ENCODE measurements at places on chromosomes 12 and 14.

DNA sequence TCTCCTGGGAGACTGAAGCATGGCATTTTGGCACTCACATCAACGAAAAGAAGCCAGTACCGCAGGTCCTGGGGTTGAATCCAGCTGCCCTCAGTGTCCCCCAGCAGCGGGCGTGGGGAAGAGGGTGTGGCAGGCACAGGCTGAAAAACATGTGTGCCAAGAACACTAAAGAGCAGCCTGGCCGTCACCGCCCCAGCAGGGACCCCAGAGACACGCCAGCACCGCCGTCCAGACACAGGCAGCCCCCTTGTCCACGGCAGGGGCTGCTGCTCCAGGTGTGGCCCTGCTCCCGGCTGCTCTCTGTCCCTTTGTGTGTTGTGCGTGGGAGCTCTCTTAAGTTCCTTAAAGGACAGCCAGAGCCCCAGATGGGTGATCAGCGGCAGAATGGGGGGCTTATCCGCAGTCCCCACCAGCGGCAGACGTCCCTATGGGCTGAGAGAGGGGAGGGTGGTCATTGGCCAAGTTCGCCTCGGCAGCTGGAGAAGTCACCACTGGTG is 556 bp downstream of the PHETA1 start:
- DNase-seq: no peak

DNA sequence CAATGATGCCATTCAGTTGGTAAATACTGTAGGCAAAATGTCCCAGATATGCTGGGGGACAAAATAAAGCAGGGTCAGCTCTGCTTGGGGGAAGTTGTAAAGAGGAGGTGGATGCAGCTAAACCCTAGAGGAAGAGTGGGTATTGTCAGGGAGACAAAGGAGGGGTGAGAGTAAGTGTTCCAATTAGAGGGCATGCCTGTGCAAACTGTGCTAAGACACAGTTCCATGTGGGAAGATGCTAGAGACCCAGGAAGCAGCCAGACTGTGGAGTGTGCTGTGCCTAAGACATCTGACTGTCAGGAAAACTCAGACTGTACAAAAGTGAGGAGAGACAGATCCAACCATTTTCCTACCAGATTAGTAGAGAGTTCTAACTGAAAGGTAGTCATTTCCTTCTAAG is 474.3 kb downstream of the ATP23 start:
- DNase-seq: no peak

DNA sequence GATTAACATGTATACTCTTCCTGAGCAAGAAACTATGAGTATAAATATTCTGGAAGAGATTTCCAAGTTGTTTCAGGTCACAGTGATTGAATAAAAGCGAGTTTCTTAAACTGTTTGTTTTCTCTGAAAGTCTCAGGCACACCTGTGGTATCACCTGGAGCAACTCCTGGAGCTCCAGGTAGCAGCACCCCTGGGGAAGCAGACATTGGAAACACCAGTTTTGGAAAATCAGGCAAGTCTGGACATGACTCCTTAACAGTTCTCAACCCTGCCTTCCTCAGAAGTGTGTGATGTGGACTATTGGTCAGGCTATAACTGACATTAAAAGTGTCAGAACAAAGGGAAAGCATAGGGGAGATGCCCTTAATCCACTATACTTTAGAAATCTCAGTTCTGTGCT is 217.6 kb upstream of the CNTN1 start:
- no peak for DNase-seq

DNA sequence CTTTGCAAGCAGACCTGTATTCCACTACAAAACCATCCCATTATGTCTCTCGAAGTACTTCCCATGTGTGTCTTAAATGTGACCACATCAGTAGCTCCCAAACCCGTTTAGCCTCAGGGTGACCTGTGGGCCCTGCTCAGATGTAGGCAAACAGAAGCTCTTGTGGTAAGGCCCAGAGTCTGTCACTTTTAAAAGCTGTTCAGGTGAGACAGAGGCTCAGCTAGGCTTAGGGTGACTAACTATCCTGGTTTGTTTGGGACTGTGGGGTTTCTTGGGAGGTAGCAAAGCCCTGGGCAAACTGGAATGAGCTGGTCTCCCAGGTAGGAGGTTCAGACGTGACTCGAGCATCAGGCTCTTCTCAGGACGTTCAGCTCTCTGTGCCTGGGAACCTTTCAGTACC is 64.5 kb upstream of the VASH1 start:
- no peak for DNase-seq

GRCh38 chr12:3144495-3144894 is 67.3 kb downstream of the TSPAN9 start:
- DNase-seq: no peak

DNA sequence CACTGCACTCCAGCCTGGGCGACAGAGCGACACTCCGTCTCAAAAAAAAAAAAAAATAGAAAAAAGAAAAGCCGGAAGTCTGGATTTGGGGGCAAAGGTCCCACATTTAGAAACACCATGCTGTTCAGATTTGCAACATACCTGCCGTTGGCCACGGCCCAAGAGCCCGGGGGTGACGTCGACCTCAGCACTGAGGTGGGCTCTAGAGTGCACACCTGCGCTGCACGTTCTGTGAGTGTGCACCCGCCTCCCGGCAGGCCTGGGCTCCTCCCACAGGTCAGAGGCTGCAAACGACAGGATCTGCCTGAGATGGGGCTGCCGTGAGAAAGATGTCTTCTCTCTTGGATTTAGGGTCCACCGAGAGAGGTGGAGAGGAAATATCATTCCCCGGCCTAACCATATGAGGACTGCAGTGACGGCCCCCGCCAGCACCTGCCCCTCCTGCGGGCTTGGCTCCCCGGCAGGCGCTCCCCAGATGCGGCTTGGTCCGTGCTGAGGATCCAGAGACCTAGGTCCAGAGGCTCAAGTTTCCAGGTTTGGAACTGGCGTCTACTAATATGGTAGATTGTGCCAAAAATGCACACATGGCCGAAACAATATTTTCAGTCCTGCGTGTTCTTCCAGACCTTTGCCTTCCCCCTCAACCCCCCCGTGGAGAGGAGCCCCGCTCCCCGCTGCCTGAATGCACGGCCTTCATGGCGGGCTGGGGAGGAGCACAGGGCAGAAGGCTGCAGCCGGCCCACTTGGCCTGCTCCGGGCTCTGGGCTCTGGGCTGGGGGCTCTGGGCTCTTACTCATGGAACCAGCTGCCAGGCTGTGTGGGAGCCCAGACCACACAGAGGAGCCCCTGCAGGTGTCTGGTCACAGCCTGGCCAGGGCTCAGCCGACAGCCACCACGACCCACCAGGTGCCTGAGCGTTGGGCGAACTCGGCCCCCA is 58.8 kb upstream of the FBRSL1 start:
- no peak for DNase-seq

GRCh38 chr12:121507984-121508383 is 72.8 kb downstream of the KDM2B start:
- DNase-seq: no peak

All from stimulated activated CD8-positive, alpha-beta memory T cell treated with anti-CD3 and anti-CD28 coated beads, Interleukin-15, amount 100 ng/mL, for 1 hour (primary cell).